ENCODE measurements at places on chromosomes 6 and 20.

DNA sequence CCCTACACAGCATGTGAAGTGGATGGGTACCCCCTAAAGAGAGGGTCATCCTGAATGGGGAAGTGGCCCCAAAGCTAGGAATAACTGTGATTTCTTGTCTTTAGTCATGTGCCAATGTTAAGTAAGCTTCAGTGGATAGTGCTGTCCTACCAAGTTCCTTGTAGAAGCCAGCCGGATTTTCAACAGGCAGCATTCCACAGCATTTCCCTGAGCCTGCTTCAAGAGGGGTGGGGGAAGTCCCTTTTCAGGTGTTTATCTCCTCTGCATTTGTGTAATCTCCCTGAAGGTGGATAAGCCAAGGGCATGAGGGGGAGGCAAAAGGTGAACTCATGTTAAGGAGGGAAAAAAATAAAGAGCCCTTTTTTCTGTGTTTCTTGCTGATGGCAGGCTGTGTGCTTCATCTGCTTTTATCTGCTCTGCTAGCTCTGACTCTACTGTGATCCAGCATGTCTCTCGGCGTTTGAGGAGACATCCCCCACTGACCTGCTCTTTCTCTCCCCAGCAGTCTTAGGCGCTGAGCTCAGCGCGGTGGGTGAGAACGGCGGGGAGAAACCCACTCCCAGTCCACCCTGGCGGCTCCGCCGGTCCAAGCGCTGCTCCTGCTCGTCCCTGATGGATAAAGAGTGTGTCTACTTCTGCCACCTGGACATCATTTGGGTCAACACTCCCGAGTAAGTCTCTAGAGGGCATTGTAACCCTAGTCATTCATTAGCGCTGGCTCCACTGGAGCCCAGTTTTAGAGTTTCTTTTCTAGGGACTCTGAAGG, 1.9 kb downstream of the EDN1 start:
- no peak for DNase-seq

- no peak for DNase-seq
Observed at GRCh38 chr20:2919518-2920245, 46.4 kb downstream of the PTPRA start.

- no peak for DNase-seq
Observed at GRCh38 chr20:24148372-24148771, 159.8 kb upstream of the GGTLC1 start.

DNA sequence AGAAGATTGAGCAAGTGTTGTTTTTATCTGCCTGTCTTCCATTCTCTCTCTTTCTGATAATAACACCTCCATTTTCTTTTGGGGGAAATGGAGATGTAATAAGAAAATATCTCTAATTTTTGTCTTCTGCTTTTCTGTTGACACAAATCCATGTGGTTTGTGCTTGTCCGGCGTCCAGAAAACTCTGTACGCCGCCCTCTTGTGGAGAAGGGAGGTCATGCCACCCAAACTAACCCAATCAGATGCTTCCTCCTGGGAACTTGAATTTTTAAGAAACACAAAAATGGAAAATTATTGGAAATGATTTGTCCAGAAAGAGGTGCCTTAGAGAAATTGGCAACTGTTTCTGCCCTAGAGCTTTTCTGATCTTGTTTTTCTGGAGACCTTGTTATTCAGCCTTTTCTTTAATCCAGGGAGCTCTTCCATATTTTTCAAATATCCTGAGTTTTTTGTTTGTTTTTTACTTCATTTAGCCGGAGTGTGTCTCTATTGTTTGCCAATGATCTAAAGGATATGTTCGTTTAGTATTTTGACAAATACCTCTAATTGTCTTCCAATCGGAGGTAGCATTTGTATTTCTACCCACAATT, 17.8 kb upstream of the FNDC1 start:
- peak; percentile 71 for DNase-seq

DNA sequence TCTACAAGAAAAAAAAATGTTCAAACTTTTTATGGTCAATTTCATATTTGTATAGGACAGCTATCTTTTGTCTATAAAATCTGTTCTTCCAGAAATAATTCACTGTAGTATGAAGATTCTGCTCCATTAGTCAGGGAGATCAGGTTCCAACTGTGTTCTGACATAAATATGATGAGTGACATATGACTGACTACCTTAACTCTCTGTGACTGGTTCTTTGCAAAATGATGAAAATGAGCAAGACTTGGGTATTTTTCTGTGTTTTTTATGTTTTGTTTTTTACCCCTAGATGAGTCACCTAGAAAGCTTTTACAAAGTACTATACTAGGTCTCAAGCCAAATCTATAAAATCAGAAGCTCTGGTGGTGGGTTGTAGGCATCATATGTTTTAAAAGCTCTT, 229.6 kb downstream of the MMUT start:
- no peak for DNase-seq
